ENCODE measurements at places on chromosomes 13 and 19. TPM values are rescaled to one million over a fixed set of nuclear protein-coding genes. Genes with fewer than 3 reads are reported as not detected.
A peak's percentile ranks its signal among the peaks of the same experiment; 100 is the strongest.

The KCNK6 gene
- 5.8 TPM for polyA plus RNA-seq

DNA sequence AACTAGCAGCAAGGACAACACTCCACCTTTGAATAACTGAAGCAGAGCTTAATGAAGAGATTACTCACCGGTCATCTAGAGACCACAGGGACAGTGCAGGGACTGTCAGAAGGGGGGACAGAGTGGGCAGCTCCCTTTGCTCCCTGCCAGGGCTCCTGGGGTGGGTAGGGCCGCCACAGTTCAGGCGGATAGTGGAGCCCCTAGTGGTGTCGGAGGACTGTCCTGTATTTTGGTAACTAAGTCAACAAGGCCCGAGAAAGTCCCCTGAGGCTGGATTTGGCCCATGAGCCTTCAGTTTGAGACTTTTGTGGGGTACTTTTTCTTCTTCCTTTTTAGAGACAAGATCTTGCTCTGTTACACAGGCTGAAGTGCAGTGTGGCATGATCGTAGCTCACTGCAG, 44.6 kb downstream of the GJA3 start:
- DNase-seq: no peak

- DNase-seq: no peak
Measured at GRCh38 chr19:6209233-6209632, 70.5 kb downstream of the MLLT1 start.

The ZNF625 gene
- polyA plus RNA-seq: 17.6 TPM

The GNA15 gene
- 3.9 TPM for polyA plus RNA-seq

DNA sequence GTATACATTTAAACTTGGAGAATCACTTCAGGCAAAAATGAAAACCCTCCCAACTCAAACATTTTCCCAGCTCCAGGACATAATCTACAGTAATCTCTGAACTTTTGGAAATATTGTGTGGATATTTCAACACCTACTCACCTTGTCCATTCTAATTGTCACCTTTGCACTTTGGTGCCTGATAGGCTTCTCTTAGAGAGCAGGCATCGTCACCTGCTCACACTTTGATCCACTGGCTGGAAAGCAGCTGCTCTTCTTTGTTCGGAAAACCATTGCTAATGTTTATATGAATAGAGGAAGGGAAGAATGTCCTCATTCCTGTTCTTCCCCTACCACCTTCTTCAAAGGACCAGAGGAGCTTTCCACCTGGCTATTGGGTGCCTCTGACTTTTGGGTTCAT, 411.2 kb downstream of the FGF9 start:
- DNase-seq: no peak

- no peak for DNase-seq
Measured at GRCh38 chr19:46035986-46036743, 4.6 kb downstream of the IGFL4 start.

- DNase-seq: no peak
Measured at GRCh38 chr13:84894749-84895148, 904.5 kb downstream of the SLITRK6 start.

The GZMM gene
- polyA plus RNA-seq: 0.96 TPM

DNA sequence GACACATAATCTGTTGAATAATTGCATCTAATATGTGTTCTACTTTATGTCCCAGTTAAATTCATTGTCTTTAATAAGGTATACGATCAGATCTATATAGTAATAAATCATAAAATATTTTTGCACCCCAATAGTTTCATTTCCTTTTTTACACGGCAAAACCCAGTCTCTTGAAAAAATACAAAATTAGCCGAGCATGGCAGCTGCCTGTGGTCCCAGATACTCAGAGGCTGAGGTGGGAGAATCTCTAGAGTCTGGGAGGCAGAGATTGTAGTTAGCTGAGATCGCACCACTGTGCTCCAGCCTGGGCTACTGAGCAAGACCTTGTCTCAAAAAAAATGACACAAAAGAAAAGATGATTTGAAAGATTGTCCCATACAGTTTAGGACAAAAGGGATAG, 52.3 kb upstream of the PARP4 start:
- no peak for DNase-seq

DNA sequence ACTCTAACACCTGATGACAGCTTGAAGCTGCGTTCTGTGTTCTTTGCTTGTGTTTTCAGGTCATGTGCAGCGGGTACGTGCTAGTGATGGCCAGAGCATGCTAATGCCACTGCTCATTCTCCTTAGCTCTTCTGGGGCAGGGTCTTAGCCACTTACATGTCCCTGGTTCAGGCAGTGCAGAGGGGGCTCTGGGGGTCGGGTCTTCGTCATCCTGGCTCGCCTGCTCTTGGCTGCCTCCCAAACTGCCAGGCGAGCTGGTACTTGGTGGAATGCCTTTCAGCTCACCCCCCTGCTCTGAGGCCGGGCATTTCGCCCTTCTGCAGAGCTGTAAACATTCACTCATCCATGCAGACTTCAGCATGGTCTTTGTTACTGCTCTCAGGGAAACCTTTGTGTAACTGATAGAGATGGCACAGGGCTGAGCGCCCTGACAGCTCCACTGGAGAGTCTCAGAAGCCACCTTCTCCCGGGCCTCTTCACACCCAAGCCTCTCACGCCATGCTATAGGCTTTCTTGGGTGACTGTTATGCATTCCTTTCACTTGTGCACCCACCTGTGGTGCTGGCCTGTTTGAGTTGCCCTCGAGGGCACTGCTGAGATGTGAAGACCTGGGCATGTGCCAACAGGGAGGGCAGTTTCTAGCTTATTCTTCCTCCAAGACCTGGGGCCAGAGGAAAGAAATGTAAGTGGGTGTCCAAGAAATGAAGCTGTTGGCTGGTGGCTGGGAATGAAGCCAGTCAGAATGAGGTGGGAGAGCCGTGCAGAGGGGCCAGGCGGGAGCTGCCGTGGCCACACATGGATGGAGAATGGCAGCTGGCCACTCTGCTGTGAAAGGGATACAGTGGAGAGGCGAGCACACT, 24.4 kb downstream of the FAM124A start:
- DNase-seq: peak; percentile 40

GRCh38 chr19:17172624-17173345, 42.4 kb upstream of the USE1 start:
- DNase-seq: no peak

The ZNF99 gene
- 0.47 TPM for polyA plus RNA-seq

- DNase-seq: no peak
Measured at GRCh38 chr13:75430436-75431209, 51.3 kb downstream of the TBC1D4 start.

GRCh38 chr13:90436697-90437096, 910.8 kb upstream of the MIR17HG start:
- DNase-seq: no peak

GRCh38 chr19:50607874-50608785, 31.6 kb downstream of the SYT3 start:
- DNase-seq: peak; percentile 53

GRCh38 chr13:23766939-23767338, 122.3 kb downstream of the MIPEP start:
- no peak for DNase-seq

The CTXN1 gene
- polyA plus RNA-seq: 5.1 TPM

The FAM124A gene
- 5.5 TPM for polyA plus RNA-seq

DNA sequence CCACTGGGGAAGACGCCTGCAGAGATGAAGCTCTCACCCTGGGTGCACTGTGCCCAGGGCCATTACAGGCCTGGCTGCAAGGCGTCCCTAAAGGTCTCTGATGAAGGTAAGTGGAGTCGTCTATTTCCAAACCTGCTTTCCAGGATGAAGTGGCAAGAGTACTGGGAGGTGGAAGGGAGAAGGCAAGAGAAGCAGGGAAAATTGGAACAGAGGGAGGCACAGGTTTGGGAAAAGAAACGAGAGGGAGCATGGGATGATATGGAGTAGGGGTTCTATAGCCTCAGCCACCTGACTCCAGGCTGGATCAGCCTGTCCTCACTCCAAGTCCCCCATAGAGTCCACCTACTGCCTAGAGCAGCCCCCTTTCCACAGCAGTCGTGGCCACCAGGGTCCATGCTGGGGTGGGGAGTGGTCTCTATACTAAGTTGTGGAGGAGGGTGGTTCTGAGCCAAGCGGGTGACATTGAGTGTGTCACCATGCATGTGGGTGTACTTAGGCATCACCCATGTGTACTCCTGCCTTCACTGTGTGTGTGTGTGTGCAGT, at the start of gene OR10H5:
Gene OR10H5 (plus strand): TSS at position 51 of the 545 bp plus-strand sequence. CDS start 6,388 bp downstream, outside the sequence.
- no peak for DNase-seq

- no peak for DNase-seq
Measured at GRCh38 chr19:19530889-19531288, 2.2 kb downstream of the YJEFN3 start.

- DNase-seq: no peak
Measured at GRCh38 chr13:95381212-95381527, 79.9 kb upstream of the ABCC4 start.

The ZNF429 gene
- 27.6 TPM for polyA plus RNA-seq

The URAD gene
- polyA plus RNA-seq: not detected

DNA sequence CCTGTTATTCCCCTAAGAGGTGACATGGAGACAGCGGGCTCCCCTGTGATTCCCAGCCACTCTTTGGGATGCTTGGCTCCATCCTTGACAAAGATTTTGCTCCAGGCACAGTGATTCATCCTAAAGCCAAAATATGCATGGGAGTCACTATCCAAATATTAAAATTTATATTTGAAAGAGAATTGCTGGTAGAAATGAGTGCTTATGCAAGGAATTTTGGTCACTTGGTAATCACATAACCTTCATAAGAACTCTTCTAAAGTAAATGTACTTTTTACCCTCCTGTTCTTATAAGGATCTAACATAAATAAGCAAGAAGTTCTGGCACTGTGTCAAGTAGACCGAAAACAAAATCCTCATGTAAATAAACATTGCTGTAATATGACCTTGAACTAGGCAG, 385.8 kb downstream of the ITGBL1 start:
- DNase-seq: no peak

The CDK8 gene
- 17.8 TPM for polyA plus RNA-seq

DNA sequence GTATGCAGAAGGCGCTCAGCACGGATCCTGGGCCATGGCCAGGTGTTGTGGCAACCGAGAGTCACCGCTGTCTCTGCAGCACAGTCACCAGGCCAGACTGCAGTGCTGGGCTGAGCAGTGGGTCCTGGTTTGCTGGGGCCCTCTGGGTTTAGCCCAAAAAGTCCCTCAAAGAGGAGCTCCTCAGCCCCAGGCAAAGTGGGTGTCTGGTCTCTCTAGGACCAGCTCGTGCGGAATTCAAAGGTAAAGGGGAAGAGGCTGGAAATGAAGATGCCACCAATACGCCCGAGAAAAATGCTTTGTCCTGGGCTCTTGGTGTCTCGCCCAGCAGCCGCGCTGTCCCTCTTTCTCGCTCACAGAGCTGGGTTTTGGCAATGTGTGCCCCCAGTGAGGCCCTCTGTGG, 38.5 kb upstream of the ANKRD10 start:
- DNase-seq: no peak

The KLF1 gene
- polyA plus RNA-seq: 1.4 TPM

GRCh38 chr19:21789466-21790085, 22.2 kb upstream of the ZNF100 start:
- DNase-seq: no peak

DNA sequence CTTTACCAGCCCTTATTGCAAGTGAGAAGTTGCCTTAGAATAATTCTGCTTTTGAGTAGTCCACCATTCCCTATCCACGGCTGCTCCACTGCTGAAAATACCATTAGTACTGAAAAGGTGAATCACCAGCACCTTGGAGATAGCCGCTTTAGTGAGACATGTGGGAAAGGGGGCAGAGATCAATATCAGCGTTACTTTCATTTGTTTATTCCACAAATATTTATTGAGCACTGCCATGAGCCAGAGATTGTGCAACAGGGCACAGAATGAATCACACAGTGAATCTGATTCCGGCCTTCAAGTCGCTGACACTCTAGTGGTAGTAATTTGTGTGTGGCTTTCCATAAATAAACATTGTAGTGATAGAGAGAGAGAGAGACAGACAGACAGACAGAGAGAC, 31.5 kb upstream of the MYO16 start:
- DNase-seq: no peak

DNA sequence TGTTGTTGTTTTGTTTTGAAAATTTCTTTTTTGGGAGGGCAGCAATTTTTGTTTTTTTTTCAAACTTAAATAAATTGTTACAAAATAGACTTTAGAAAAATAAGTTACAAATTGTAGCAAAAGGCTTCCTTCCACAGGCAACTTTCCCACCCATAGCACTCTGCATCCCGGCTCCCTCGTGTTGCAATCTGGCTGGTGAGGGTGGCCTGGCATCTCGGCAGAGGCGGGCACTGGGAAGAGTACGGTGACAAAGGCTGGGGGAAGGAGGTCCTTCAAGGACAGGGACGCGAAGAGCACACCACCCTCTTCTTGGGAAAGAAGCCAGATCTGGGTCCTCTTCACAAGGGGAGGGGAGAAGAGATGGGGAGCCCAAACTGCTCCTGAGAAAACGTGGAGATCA, 379.7 kb downstream of the OLFM4 start:
- DNase-seq: no peak

- no peak for DNase-seq
Measured at GRCh38 chr19:54660964-54661363, 1.8 kb upstream of the LILRB4 start.

- DNase-seq: no peak
Measured at GRCh38 chr19:10291554-10292205, 1.9 kb downstream of the ICAM5 start.

DNA sequence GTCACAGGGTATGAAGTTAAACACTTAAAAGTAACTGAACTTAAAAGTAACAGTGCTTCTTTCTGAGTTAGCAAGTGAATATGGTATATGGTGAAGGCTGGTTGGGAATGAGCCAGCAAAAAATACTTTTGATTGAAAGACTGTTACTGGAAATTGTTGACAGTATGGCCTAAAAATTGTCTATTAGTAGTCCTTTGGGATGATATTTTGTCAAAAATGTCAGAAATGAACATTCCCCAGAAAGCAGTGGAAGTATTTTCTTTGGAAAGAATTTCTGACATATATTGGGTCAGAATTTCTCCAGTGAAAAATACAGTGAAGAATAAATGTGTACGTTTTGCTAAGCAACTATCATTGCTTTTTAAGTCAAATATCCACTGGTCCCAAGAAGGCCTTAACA, 860.5 kb downstream of the PCDH9 start:
- DNase-seq: no peak

The CLDND2 gene
- polyA plus RNA-seq: 2.2 TPM

DNA sequence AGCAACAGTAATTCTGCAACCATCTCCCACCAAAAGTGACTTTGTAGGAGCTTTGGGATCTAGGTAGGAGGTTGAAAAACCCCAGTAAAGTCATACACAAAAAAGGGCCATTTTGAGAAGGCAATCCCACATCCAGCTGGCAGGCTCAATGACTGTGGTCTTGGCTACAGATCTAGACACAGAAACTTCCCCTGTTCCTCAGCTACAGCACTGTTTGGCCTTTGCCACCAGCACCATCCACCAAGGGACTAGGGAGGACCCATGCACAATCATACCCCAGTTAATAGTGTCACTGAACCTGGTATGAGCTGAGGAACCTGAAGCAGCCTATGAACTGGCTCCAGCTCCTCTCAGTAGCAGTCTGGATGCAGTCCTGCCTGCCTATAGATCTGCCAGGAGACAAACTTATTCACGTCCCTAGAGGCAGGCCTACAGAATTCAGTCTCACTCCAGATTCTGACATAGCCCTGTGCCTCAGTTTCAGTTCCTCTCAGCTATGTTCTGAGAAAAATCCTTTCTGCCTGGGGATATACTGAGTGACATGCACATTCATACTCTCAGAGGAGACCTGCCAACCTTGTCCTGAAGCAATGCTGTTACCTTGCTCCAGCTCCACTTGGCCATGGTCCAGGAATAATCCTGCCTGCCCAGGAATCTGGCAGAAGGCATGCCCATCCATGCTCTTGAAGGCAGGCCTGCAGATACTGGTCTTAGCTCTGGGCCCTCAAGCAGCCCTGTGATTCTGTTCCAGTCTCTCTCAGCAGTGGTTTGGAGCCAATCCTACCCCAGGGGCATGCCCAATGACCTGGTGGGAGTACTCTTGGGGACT, 2048.3 kb upstream of the PCDH20 start:
- no peak for DNase-seq

- DNase-seq: no peak
Measured at GRCh38 chr13:77915686-77916085, 2.9 kb downstream of the EDNRB start.

Measured in right lung (tissue), 10 donors.